ENCODE measurements at places on chromosomes 13 and 19. TPM values are rescaled to one million over a fixed set of nuclear protein-coding genes. Genes with fewer than 3 reads are reported as not detected.

Gene SIGLECL1
- total RNA-seq: not detected

Gene RNF113B
- not detected for total RNA-seq

Gene B3GNT3
- 7.6 TPM for total RNA-seq

Gene RGS9BP
- total RNA-seq: 1.7 TPM

Gene CYP4F11
- total RNA-seq: 1.3 TPM

Gene NLRP11
- total RNA-seq: not detected

Gene LHB
- total RNA-seq: not detected

Gene PSG5
- total RNA-seq: not detected

Data from suprapubic skin (tissue), 4 donors.